ENCODE measurements at places on chromosomes 6 and 20. TPM values are rescaled to one million over a fixed set of nuclear protein-coding genes. Genes with fewer than 3 reads are reported as not detected.

DNA sequence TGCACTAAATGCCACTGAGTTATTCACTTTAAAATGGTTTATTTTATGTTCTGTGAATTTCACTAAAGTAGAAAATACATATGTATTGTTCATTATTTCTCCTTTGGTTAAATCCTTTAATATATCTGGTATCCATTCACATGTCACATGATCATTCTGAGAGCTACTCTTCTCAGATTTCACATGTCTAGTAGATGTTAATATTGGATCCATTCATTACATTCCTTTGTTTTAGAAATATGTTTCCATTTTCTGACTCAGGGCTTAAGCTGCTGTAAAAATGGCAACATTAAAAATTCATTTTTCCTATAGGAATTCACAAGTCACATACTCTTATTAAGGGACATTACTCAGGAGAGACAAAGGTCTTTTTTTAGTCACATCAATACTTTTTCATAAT is 205.4 kb downstream of the ZFAND3 start:
- H3K27ac ChIP-seq, result no peak overlapping the region
- no peak overlapping the region for H3K4me3 ChIP-seq
- no peaks in the 10 kb centered on the region for H3K27me3 ChIP-seq
- no peaks in the 10 kb centered on the region for H3K36me3 ChIP-seq
- peaks cover 4% of the 10 kb centered on the region for H3K4me1 ChIP-seq
- DNase-seq, result no peak

SMLR1 gene
- not detected for total RNA-seq

ADAM33 gene
- not detected for total RNA-seq

MYH7B gene
- 0.51 TPM for total RNA-seq

C6orf58 gene
- not detected for total RNA-seq
